ENCODE measurements at places on chromosomes 5 and 9.

- DNase-seq = no peak
Observed at GRCh38 chr9:120919843-120920805, 6.5 kb downstream of the TRAF1 start.

GRCh38 chr5:148966348-148966747, 96.5 kb downstream of the SH3TC2 start:
- DNase-seq = no peak

DNA sequence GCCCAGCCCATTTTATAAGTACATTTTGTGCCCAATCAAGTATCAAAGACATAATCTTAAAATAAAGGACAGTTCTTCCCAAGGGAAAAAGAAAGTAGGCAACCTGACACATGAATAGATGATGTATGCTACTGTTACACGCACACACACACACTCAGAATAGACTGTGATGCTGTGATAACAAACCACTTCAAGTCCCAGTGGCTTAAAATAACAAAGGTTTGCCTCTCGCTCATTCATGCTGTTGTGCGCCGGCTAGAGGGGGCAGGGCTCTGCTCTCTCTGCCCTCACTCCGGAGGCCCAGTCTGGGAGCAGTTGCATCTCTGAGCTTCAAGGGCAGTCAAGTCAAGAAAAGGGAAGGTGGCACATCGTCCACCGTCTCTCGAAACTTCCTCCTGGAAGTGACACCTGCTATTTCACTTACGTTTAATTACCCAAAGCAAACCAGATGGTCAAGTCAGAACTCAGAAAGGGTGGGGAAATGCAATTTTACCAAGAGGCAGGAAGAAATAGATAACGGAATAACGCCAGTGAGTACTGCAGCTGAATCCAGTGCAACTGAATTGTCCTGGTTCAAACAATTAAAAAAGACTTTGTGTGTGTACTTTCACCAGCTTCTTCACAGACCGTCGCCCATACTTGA, 43.3 kb downstream of the ANKRD33B start:
- DNase-seq = no peak

DNA sequence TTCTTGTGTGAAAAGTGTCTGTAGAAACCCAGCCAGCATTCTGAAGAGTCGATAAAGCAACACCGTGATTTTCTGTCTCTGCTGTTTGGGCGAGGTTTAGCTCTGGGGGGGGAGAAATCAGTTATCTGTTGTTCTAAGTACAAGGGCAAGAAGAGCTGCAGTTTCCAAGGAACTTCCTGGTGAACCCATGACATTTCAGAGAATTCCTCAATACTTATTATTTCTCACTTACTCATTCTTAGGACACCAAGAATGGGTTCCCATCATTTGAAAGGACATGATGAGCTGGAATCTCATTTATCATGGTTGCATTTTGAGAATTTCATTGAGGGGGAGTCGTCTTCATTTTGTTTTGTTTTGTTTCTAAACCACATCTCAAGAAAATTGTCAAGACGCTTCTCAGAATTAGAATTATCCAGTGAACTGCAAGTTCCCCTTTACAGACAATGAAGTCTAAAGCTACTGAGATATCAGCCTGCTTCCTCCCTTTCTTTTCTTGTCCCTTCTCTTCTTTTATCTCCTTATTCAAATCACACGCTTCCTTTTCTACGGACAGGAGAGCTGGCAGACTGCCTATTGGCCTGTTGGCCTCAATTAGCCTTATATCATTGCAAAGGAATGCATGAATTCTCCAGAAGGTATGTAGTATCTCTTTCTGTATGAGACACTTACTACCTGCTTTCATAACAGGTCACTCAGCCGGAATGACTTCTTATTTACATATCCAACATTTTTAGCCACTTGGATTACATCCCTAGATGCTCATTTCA, 53.7 kb downstream of the ZNF462 start:
- no peak for DNase-seq

DNA sequence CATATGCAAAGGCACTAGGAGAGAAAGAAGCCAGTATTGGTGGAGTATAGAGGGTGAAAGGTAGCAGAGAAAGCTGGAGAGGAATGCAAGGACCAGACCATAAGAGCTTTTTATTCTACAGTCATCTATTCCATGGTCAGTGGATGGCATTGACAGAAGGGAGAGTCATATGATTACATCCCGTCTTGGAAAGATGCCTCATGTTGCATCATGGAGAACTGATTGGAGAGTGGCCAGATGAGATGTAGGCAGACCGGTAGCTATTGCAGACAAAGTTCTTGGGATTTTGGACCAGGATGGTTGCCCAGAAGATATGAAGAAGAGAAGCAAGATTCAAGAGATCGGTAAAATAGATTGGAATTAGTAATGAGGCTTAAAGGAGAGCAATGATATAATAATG, 260.7 kb downstream of the CHSY3 start:
- no peak for DNase-seq

DNA sequence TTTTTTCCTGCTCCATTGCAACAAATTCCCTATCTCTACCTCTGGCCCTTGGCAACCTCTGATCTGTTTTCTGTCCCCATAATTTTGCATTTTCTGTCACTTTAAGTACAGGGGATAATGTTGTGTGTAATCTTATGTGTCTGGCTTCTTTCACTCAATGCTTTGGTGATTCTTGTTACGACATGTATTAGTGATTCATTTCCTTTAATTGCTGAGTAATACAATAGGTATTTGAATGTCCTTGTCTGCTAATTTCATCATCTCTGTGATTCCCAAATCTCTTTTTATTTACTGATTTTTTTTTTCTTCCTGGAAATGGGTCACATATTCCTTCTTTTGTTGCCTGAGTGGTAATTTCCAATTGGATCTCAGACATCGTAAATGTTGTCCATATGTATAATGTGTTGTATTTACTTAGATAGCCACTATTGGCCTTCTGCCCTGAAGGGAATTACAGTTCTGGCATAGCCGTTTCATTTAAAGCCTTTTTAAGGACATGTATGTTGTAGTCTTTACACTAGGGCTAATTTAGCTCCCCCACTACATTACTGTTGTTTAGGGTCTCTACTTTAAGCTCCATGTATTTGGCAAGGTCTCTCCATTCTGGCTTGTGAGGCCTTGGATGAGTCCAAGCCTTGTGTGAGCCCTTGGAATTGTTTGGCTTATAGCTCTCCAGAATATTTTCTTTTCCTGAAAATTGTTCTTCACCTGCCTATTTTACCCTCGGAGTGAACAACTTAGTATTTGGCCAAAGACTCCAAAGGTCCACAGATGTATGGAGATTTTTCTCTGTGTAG, 683.8 kb downstream of the LRRC70 start:
- DNase-seq = no peak

DNA sequence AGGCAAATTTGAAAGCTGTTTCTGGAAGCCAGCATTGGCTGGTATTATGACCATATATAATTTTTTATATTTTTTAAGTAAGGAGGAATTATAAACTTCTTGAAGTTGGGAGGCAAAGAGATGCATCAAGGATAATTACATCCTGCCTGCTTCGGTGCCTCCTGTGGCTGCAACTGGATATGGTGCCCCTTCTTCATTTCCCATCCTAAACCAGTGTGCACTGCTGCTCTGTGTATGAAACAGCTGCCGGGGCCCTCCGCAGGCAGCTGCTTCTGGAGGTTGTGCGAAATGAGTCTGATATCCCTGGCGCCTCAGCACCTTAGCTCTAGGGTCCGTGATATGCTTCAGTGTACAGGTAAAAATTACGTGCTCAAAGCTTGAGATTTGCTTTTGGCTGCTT, 304.2 kb downstream of the ENC1 start:
- no peak for DNase-seq

Measured in CD4-positive, alpha-beta T cell treated with Interleukin-17A for 4 hours (primary cell).